ENCODE measurements at places on chromosomes 12 and 14. TPM values are rescaled to one million over a fixed set of nuclear protein-coding genes. Genes with fewer than 3 reads are reported as not detected.

Gene CLEC2D
- 337 TPM for total RNA-seq

Gene HAL
- total RNA-seq = 2.7 TPM

Gene TSHR
- total RNA-seq = 0.78 TPM

Gene IGFBP6
- 0.54 TPM for total RNA-seq

Gene SDR39U1
- 74.4 TPM for total RNA-seq

Gene TAS2R10
- 1.2 TPM for total RNA-seq

- no peak for DNase-seq
Observed at GRCh38 chr12:31275491-31275890, 50.5 kb downstream of the SINHCAF start.

- no peak for DNase-seq
Observed at GRCh38 chr12:66653796-66654195, 25.1 kb downstream of the GRIP1 start.

DNA sequence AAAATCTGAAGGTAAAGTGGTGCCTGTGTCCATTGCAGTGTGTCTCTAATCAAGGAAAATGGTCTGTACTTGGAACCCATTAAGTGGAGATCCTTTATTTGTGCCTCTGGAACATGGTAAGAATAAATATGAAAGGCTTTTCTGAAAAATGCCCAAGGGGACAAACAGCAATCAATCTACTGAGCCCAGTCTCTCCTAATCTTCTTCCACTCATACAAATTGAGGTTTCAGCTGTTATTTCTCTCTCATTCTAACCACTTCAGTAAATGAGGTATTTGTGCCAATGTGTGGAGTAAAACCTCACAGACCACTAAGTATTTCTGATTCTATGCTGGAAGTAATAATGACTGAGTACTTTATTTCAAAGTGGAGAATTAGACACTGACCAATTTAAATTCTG, 82.3 kb upstream of the ST8SIA1 start:
- no peak for DNase-seq

DNA sequence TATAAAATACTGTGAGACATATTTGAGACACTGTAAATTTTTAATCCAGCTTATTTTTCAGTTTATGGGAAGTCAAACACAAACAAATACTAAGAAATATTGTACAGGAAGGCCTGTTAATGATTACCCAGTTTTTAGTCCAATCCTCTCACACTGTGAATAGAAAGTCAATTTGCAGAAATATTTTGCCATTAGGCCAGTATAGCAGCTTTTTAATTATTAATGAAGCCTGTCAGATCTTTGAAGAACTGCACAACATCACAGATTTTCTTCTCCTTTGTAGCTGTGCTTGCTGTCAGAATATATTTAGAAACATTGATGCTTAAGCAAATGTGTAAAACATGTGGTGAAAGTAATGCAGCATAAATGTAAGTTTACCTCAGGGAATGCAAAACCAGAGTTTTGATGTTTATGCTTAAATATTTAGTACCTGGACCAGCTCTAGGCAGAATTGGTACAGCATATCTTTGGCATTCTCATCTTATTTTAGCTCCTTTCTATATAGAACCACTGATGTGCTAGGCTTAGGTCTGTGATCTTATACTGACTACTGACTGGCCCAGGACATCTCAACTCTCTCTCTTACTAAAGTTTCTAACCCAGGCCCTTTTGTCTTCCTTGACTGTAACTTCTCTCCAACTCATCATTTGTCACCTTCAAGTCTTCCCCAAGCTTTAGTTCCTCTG, 230.8 kb upstream of the NAV3 start:
- DNase-seq = no peak

DNA sequence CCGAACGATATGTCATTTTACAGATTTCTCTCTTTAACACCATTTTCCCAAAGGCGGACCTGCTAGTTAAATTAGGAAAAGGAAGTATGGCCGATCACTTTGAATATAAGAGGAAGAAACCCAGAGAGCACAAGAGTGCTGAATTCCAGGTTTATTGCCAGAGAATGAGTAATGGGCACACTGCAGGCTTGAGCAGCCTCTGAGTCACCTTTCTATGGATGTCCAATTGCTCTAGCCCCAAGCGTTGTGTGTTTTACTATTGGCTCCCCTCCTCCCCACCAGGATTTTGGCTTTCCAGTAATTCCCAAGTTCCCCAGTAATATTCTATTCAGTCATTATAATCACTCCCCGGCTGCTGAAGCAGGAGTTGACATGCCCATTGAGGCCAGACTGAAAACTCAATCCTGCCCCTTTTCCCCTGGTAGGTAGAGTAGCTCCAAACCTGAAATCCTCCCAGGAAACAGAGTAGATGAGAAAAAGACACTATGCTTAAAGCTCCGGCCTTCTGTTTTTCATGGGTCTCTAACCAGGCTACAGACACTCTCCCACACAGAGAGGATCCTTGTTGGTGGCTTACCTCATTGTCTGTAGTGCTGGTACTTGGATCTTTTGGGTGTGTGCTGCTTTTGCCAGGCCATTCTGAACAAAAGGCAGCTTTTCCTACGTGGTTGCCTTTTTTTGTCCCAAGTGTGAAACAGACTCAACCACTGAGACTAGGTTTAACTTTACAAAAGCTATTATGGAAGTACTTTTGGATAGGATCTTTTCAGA, 704.3 kb upstream of the FLRT2 start:
- no peak for DNase-seq

DNA sequence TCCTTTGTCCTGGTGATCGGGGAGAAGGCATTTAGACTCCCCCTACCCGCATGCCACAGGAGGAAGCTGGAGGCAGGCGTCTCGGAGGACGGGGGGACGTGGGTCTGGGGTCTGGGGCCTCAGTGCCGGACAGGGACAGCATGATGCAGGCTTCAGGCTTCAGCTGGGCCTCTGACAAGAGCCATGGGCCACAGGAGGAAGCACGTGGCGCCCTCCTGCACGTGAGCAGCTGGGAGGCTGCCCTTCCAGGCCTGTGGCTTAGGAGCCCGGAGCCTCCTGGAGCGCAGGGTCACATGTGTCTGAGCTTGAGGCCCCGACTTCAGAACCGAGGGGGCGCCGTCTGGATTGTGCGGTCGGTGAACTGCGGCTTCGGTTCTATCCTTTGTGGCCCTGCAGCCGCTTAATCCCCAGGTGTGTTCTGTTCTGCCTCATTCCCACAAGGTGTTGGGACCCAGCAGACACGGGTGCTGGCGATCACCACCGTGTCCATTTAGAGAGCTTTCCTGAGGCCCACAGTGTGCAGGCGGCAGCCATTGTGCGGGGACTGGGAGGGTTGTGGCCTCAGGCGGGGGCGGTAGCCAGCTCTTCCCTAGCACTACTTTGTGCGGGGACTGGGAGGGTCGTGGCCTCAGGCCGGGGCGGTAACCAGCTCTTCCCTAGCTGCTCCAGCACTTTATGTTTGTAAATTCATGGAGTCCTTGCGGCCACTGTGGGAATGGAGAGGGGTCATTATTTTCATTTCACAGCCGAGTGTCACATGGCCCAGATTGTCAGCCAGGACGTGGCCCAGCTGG, 150.2 kb downstream of the ADGRD1 start:
- DNase-seq = no peak

GRCh38 chr12:4288296-4289131, 15.0 kb downstream of the CCND2 start:
- no peak for DNase-seq

DNA sequence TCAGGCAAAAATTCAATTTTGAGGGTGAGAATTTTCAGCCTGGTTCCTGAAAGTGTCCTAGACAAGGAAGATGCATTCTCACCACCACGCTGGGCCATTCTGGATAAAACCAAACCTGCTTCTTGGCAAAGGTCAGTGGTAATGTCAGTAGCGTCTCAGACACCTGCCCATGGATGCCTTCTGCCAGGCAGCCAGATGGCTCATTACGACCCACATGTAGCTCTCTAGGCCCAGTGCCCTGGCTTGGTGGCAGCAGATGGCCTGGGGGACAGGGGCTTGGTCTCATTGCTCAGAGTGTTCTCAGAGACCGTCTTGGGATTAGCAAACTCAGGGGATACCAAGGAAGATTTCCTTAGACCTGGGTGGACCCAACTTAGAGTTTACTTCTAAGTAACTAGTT, 105.1 kb downstream of the ARF6 start:
- no peak for DNase-seq

GRCh38 chr14:40119321-40119720, 687.1 kb upstream of the FBXO33 start:
- DNase-seq = no peak

DNA sequence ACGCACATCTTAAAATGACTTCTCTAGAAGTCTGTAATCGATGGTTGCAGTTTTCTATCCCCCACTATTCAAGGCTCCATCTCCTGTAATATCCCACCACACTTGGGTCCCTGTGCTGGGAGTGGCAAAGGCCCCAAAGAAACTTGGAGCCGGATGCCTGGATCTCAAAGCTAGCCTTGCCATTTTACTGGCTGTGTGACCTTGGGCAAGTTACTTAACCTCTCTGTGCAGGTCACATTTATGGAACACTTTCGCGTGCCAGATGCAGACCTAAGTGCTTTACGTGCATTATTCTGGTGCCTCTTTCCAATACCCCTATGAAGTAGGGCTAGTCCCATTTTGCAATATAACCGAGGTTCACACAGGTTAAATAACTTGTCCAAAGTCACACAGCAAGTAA, 151.8 kb upstream of the PRMT8 start:
- no peak for DNase-seq

DNA sequence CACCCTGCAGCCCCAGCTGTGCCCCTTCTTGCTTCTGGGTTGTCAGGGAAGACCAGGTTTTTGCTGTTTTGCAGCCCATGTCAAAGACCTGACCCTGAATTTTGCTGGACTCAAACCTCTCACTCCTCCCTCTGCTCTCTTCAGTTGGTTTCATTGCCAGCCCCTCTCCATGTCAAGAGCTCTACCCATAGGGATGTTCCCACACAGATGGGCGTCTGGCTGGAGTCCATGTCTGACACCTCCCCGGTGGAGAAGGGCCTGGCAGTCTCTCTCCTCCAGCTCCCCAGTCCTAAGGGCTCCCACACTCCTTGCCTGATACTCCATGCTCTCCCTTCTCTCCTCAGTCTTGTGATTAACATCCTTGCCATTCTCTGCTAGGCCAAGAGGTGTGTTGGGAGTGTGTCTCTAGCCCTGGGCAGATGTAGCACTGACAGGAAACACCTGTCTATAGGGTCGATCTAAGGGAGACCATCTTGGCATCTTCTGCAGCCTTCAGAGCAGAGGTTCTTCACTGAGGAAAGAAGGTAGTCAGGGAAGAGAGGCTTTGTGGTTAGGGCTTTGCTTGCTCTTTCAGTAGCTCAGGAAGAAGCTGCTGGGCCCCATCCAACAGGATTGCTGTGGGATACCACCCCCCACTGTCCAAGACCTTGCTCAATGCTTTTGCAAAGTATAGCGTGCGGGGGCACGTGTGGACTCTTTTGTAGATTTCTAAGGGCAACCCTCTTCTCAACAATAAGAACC, 4.7 kb downstream of the ASIC1 start:
- DNase-seq = no peak

DNA sequence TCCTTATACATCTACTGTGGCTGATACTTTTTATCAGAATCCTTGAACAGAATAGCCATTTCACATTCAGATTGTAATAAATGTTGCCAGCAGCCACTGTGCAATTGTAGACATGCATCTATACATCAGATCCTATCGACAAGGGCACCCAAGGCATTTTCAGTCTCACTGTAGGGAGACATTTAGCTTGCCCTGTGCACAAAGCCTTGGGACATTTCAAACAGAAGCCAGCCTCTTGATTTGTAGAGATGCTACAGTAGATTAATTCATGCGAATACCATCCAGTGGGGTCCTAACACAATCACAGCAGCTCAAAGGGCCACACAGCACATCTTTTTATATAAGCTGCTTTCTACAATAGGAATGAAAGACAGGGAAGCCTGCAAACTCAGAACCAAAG, 81.4 kb downstream of the SLC8A3 start:
- no peak for DNase-seq

Measured in naive thymus-derived CD4-positive, alpha-beta T cell (primary cell).